Suprapubic skin (tissue), 4 donors: ENCODE measurements at places on chromosomes 13 and 19.

DNA sequence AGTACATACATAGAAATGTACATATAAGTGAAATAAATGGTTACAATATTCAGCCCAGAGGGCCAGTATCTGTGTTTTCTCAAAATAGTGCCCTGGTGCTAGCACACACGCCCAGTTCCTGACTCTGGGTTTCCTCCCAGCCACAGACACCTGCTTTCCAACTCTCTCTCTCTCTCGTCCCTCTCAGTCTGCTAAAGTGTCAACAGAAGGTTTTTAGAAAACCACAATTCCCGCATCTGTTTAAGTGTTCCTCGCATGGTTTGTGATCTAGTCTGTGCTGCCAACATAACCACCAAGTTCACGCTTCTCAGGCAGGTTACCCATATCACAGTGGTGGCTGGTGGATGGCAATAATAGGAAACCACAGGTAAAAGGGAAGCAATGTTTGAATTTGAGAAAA, 17.8 kb upstream of the UPF3A start:
- no peak for DNase-seq

- DNase-seq = no peak
These were observed 66.3 kb downstream of the TBC1D4 start for GRCh38 chr13:75415694-75416093.

DNA sequence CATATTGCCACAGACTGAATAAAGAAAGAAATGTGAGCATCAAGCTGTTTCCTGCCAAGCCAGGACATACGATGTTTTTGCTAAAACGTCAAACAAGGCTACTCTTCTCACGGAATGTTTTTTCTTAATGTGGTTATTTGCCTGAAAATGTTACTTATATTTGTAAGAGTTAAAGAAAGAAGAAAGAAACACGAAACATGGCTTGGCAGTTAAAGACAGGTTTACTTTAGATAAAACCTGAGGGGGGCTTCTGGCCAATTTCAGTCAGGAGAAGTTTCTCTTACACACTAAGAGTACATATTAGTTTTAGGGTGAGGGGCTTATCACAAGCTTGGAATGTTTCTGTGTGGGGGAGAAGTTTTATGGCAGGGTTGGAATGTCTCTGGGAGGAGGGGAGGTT, 4.4 kb upstream of the OR10H4 start:
- no peak for DNase-seq

GRCh38 chr19:2428321-2428690, 920 bp upstream of the TIMM13 start:
- no peak for DNase-seq

- DNase-seq = no peak
These were observed 194.2 kb downstream of the RGCC start for GRCh38 chr13:41651413-41652058.

- no peak for DNase-seq
These were observed 942.1 kb upstream of the SPRY2 start for GRCh38 chr13:81283062-81283461.
